ENCODE measurements at places on chromosomes 5 and 9.

DNA sequence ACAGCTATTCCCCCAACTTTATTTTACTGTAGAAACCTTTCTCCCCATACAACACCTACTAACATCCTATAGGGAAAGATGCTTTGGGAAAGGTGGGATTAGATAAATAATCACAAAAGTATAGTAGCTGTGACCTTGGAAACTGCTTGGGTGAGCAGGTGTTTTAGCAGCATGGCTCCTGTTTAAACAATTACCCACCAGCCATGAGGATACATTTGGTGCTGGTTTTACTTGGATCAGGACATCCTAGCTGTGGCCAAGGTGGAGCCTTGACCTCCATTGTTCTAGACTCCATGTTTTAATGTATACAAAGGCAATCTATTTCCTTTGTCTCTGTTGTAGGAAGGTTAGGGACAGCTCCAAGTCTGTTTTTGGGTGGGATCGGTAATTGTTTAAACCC, 56.8 kb upstream of the ALDH1B1 start:
- no peak for DNase-seq

DNA sequence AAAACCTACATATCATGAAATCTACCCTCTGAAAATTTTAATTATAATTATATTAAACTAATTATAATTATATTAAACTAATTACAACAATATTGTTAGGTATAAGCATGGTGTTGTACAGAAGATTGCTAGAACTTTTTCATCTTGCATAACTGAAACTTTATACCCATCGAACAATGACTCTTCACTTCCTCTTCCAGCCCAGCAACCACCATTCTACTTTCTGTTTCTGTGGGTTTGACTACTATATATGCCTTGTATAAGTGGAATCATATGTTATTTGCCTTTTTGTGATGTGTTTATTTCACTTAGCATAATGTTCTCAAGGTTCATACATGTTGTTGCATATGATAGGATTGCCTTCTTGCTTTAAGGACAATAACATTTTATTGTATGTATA, 274.2 kb upstream of the CCNH start:
- no peak for DNase-seq

- DNase-seq = no peak
Measured at GRCh38 chr9:95157481-95158151, 159.9 kb downstream of the FANCC start.

GRCh38 chr5:123856766-123857165, 344.8 kb downstream of the CSNK1G3 start:
- DNase-seq = no peak

DNA sequence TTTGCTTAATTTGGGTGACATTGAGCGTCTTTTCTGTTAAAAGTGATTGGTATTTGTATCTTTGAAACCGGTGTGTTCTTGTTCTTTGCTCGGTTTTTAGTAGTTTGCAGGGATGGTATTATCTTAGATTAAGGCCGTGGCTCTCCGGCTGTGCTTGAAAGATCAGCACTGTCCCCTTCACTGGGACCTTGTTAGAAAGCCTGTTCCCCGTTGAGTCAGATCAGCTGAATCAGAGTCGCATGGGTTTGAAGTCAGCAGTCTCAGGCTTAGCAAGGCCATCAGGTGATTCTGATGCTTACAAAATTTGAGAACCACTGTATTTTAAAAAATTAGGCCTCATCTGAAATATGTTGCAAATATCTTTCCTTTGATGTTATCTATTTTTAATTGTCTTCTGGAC, 5.0 kb downstream of the DIRAS2 start:
- no peak for DNase-seq

DNA sequence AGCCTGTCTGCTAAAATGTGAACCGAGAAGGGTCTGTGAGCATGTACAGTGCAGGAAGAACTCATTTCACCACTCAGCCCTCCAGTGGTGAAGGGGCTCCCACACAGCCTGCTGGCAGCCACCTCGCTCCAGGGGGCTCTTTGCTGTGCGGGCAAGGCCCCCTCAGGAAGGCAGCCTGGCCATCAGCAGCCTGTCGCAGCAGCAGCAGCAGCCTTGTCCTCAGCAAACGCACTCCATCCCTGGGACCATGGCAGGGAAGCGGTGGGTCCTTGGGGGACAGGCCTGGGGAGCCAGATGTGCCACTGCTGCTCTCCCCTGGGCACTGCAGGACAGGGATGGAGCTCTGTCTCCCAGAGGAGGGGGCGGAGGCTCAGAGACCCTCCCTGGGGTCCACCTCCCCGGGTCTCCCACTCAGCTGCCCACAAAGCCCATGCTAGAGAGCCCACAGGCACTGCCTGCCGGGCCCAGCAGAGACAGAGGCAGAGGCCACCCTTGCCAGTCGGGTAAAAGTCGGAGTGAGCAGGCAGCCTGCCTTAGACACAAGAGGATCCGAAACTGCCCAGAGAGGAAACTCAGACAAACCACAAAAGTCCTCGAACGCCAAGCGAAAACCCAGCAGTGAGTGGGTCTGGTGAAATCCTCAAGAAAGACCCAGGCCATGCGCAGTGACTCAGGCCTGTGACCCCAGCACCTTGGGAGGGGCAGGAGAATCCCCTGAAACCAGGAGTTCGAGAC, 8.0 kb downstream of the BRD3 start:
- DNase-seq = no peak

- DNase-seq = no peak
Measured at GRCh38 chr5:140568443-140569063, 3.9 kb downstream of the SLC35A4 start.

DNA sequence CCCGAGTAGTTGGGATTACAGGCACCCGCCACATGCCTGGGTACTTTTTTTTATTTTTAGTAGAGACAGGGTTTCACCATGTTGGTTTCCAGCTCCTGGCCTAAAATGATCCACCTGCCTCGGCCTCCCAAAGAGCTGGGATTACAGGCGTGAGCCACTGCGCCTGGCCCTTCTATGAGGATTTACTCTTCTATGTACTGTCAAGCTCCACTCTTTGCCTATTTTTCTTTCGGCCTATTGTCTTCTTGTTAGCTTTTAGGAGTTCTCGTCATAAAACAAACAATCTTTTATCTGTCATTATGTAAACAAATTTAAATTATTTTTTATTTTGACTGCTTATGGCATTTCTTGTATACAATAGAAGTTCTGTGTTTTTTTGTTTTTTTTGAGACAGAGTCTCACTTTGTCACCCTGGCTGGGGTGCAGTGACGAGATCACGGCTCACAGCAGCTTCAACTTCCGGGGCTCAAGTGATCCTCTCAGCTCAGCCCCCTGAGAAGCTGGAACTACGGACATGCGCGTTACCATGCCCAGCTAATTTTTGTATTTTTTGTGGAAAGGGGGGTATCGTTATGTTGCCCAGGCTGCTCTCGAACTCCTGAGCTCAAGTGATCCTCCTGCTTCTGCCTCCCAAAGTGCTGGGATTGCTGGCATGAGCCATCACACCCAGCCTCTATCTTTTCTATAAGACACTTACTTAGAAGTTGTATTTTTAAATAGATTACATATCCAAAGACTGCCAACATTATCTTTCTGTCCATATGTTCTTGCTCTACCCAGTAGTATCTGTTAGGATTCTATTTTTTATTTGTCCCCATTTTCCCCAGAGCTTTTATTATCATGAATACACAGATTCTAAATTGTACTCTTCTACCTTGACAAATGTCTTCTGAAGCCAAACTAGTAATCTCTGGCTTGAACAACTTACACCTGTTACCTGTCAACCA, 29.2 kb downstream of the CSNK1A1 start:
- no peak for DNase-seq

GRCh38 chr5:106171708-106172107, 1499.0 kb downstream of the EFNA5 start:
- DNase-seq = no peak

GRCh38 chr9:81687521-81688261, 1.7 kb downstream of the TLE1 start:
- DNase-seq = no peak

DNA sequence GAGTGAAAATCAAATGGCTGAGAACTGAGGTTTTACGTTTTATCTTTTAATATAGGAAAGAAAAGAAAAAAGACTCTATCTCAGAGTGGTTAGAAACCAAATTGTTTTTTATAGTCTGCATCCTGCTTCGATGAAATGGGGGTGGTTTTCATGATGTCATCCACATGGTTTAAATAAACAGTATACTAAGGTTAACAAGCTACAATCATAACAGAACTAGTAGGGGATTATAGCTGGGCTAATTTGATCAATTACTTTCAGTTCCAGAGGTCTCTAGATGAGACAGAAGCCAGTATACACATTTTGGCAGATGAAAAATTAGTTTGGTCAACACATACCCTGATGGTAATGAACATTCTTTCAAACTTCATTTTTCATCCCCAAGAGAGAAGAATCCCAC, 106.3 kb upstream of the SNX2 start:
- no peak for DNase-seq

DNA sequence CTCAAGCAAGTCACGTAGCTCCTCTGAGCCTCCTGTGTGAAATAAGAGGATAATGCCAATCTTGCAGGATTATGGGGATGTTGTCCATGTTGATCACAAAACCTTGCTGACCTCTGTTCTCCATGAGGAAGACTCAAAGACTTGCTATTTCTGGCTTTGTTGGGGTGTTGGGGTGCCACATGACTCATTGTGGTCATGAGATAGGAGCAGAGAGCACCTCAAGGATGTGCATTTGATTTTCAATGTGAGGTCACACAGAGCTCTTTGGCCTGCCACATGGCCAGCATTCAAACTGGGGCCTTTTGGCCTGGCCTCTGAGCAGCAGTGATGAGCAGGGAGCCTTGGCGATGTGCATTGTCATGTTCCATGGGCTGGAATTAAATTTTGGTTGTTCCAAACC, 380.3 kb downstream of the GADD45G start:
- no peak for DNase-seq

Measured in hepatic stellate cell (primary cell).